Fibroblast of skin of back (primary cell): ENCODE measurements at places on chromosomes 11 and 22.

DNA sequence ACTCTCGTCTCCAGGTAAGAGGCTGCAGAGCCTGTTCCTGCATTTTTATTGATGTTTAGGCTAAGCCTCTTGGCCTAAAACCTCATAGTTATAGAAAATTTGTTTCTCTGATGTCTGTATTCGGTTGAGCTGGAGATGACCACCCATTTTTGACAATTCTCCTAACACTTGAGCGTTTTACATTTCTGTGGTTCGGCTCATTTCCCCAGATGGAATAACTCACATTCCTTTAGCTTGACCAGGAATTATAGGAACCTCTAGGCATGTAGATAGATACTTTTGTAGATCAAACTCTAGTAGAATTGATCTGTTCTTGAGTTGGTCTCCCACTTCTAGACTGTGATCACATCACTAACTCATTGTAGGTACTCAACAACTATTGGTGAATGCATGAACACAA lies 172.6 kb upstream of the CADM1 start:
- DNase-seq = peak; percentile 90

DNA sequence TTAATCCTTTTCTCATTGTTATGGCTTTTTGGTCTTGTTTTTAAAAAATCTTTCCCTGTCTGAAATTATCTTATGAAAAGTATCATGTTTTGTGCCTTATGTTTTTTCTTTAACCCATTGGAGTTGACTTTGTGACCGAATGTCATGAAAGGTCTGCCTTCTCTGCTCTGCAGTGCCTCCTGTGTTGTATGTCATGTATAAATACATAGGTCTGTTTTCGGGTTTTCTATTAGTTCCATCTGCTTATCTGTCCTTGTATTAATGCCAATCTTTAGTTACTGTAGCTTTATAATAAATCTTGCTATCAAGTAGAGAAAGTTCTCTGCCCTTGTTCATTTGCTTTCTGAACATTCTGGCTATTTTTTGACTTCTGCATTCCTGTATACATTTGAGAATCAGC lies 73.0 kb downstream of the ZBTB44 start:
- no peak for DNase-seq

- DNase-seq = no peak
Measured at GRCh38 chr22:47188261-47189055, 426.0 kb downstream of the TBC1D22A start.

DNA sequence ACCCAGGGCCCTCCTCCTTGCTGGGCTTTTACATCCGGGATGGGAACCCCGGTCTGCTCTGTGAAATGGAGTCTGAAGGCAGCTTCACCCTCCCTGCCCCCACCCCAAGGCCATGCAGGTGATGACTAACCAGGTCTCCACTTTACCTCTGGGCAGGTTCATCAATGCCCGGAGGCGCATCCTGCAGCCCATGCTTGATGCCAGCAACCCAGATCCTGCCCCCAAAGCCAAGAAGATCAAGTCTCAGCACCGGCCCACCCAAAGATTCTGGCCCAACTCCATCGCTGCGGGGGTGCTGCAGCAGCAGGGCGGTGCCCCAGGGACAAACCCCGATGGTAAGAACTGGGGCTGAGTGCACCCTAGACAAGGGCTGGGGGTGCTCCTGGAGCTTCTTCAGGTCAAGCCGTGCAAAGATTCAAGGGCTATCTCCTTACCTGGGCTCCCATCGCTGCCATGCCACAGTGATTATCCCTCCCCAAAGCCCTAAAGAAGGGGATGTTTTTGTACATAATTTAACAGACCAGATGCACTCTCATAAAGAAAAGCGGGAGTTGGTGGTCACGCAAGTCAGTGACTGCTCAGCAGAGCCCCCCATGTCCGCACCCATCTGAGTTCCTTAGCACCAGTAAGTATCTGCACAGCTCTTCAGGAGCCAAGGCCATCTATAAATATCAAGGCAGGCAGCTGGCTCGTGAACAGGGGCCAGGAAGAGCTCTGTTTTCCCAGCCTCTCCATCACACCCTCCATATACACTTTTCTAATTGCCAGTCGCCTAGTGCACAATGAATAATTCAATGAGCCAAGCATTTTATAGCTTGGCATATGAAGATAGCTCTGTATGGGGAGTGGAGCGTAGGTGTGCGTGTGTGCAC lies 66.0 kb downstream of the FEZ1 start:
- no peak for DNase-seq

DNA sequence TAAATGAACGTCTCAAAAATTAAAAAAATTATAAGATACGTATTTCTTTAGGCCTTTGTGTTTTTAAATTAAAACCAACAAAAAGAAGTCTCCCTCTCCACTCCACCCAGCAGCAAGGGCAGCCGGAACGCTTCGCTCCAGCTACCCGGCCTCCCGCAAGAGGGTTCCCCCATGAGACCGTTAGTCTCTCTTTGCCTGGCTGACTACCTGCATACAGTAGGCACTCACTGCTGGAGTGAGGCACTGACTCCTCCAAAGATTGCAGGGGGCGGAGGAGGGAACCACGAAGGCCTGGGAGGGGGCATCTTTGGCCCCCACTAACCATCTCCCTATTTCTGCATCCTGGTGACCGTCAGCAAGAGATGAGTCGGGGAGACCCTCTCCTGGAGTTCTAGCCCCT lies 10.1 kb downstream of the CBX6 start:
- DNase-seq = no peak

- no peak for DNase-seq
Measured at GRCh38 chr11:12993626-12994025, 15.5 kb upstream of the RASSF10 start.

GRCh38 chr11:119421941-119422808 lies 797 bp downstream of the THY1 start:
- peak; percentile 56 for DNase-seq

GRCh38 chr11:47270331-47271271 lies 668 bp downstream of the MADD start:
- peak; percentile 46 for DNase-seq

- DNase-seq = peak; percentile 89
Measured at GRCh38 chr11:12508151-12508751, 130.9 kb downstream of the PARVA start.

DNA sequence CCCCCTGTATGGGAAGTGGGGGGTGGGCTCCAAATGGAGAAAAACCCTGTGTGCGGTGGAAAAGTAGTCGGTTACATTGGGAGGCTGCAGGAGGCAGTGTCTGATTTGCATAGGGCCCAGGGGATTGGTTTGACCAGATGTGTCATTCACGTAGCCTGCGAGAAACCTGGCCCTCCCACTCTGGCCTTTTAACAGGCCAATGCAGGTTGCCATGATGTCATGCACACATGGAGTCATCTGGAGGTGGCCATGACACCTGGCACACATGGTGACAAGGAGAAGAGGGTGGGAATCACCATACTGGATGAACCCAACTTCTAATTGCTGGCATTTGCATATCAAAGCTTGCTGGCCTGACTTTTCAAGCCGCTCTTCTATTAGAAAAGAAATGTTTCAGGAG lies 50.6 kb downstream of the FAM181B start:
- no peak for DNase-seq

DNA sequence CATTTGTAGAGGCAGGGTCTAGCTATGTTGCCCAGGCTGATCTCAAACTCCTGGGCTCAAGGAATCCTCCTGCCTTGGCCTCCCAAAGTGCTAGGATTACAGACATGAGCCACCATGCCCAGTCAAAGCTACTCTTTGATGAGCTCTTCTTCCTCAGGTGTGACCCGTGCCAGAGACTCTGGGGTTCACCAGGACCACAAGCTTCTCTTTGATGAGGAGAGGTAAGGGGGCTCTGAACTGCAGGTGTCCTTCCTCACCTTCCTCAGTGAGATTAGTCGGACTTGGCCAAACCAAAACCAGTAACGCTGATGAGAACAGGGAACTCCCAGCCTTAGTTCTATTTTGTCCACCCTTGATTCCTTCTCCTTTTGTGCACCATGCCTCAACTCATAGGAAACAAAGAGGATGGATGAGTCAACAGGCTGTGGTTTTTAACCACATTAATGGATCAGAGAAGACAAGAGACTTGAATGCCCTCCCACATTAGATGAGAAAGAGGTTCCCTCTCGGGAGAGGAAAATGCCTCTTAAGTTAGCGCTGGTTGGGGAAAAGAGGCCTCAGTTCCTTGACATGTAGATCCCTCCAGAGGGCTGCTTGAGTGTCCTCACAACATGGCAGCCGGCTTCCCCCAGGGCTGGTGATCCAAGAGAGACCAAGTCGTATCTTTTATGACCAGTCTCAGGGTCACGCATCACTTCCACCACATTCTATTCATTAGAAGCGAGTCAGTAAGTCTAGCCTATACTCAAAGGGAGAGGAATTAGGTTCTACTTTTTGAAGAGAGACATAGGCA lies 25.7 kb upstream of the CTR9 start:
- DNase-seq = peak; percentile 85

- peak; percentile 42 for DNase-seq
Measured at GRCh38 chr22:43731988-43732387, 80.1 kb downstream of the EFCAB6 start.

DNA sequence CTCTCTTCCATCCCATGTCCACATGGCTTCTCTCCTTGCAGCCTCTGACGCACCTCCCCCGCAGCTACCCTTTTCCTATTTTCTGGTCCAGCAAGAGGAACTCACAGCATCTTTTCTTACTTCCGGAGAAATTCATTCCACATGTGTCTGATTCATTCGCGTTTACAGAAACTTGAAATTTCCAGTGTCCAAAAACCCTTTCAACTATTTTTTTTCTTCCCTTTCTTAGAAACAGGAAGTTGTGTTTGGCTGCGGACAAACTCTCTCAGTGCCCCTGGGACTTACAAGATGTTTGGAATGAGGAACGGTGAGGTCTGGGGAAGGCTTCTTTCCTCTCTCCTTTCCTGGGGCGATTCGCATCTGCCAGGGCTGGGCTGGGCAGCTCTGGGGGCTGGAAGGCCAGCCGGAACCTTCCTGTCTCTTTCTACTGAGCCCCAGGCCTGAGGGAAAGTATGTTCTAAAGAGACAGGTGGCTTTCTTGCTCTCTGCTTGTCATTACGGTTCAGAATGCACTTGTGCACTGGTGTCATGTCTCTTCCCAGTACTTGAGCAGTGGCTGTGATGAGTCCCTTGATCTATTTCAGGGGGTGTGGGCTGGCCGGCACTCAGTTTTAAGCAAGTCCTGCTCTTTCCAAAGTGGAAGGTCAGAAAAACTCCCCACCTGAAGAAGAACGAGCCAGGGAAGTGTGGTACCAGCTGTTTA lies 27.5 kb downstream of the ADAMTS8 start:
- peak; percentile 81 for DNase-seq

GRCh38 chr11:1747753-1748635 lies 2.4 kb downstream of the IFITM10 start:
- DNase-seq = no peak

DNA sequence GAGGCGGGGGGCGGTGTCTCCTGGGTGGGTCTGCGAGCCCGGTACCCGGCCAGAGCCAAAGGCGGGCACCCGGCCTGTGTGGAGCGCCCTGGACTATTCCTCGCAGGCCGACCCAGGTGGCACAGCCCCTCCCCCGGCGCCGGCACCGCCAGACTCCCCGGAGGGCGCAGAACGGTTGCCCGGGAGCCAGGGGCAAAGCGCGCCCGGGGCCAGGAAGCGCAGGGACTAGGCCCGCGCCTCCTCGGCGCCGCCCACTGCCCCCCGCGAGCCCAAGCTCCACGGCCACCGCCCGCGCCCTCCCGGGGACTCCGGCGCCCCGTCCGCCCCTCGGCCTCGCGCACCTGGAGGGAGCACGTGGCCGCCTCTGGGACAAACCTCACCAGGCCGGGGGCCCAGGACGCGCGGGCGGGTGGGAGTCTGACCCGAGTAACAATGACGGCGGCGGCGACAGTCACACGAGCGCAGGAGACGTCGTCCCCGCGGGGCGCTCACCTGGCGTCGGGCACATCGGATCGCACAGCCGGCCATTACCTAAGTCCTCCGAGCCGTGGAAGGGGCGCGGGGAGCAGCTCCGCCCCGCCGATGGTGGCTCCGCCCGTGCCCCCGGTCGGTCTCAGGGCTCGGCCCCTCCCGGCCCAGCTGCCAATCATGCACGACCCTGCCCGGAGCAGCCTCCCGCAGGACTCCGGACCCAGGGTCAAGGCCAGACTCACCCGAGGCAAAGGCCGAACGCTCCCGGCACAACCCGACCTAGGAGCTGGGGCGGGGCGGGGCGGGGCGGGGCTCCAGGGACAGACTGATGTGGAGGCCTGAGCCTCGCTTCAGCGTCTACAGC lies 7.4 kb downstream of the PLXNB2 start:
- DNase-seq = no peak

- DNase-seq = no peak
Measured at GRCh38 chr11:3217818-3218482, 663 bp downstream of the MRGPRG start.

DNA sequence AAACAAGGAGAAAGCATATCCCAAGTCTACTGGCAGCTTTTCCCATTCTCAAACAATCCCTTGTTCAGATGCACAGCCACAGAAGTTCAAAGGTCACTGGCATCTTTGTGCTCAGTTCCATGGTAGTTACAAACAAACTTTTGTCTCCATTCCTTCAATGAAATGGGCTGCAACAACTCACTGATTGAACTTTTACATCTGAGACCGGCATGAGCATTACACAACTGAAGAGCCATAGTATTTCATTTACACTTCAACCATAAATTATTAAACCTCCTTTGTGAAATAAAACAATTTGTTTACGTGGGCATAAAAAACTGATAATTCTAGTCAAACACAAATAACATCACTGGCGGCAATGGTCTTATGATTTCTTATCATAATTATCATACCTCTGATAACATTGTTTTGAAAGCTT lies 67.8 kb upstream of the ARHGAP32 start:
- no peak for DNase-seq

DNA sequence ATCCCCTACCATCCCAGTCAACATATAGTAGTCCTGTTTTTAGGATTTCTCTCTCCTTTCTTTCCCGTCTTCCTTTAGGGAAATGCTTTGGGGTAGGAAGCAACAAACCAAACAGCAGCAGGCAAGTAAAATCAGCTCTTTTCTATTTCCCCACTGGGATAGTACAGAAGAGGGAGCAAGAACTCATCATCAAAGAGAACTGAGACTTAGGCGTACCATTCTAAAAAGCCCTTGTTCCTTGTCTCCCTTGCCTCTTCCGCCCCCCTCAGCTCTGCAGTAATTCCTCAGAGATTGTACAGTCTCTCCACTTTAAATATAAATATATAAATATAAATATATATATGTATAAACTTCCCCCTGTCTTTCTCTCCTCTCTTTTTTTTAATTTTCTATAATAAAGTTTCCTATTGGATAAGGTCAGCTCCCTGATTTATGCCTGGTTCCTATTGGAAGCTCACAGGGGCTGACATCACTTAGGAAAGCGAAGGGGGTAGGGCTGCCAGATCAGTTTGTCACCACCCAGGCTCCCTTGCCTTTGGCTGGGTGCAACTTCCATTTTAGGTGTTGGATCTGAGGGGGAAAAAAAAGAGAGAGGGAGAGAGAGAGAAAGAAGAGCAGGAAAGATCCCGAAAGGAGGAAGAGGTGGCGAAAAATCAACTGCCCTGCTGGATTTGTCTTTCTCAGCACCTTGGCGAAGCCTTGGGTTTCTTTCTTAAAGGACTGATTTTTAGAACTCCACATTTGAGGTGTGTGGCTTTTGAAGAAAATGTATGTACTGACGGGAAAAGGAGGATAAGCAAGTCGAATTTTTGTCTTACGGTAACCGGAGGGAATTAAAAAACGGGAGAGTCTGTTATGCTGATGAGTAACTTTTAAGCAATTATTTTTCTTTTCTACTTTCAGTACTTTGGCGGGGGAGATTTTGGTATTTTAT lies at the start of gene CTNND1:
TSS of gene CTNND1 (plus strand) at position 502 of the 934 bp plus-strand sequence. CDS start 29,677 bp downstream, outside the sequence.
- peak; percentile 99 for DNase-seq
